CD4-positive, alpha-beta T cell treated with Interleukin-6 for 4 hours (primary cell): ENCODE measurements at places on chromosomes 5 and 9.
A peak's percentile ranks its signal among the peaks of the same experiment; 100 is the strongest.

- no peak for DNase-seq
These were observed 1.0 kb upstream of the MEF2C start for GRCh38 chr5:88883836-88884607.

- no peak for DNase-seq
These were observed 3.5 kb upstream of the SUSD3 start for GRCh38 chr9:93054758-93055704.

- DNase-seq, result no peak
These were observed 73.6 kb downstream of the ADRB2 start for GRCh38 chr5:148899993-148900392.

DNA sequence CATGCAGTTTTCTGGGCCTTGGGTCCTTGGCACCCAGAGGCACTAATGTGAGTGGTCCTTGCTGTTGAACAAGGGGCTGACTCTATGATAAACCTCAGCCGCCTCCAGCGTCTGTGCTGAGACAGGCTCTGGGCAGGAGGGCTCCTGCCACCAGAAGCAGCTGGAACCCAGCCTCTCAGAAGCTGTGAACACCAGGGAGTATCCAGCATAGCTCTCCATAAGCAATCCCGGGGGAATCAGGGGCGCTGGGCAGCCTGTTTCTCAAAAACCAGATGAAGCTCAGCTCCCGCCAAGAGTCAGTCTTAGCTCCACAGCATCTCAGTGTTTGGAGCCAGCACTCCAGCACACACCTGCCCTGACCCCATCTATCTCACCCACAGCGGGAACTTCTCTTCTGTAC, 170.2 kb downstream of the HSPA4 start:
- no peak for DNase-seq

DNA sequence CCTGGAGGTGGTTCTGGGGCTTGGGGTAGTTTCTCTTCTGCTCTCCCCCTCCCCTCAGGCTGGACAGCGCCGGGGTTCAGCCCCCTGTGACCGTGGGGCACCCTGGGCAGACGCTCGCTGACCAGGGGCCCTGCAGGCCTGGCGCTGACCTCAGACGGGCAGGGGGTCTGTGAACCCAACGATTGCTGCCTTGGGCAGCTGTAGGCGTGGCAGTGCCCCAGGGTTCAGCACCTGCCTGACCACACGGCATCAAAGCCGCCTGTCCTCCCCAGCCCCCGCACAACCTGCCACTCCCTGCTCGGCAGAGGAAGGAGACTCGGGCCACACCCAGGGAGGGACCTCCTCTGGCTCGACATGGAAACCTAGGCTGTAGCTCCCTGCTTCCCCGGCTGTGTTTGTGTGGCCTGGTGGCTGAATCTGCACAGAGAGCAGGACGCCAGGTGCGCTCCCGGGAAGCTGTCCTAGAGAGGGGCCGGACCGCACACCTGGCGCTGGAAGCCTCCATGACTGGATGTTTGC, 12.2 kb downstream of the LCN12 start:
- DNase-seq, result no peak

DNA sequence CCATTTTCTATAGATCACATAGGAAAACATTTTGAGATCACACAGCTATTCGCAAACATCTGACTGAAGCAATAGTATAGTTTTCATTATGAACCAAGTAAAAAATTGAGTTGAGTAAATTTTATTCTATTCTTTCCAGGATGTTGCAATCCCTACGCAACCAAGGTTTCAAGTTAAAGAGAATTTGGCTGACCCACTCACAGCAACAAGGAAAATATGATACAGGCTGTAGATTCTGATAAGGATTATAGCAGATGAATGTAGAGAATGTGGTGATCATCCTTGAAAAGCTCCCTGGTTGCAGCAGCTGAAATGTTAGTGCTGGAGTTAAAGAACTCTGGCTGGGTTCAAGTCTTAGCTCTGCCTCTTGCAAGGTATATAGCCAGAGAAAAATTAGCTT, 4.7 kb downstream of the ABCA1 start:
- DNase-seq, result no peak

- no peak for DNase-seq
These were observed 2.3 kb downstream of the COL27A1 start for GRCh38 chr9:114157516-114158176.

DNA sequence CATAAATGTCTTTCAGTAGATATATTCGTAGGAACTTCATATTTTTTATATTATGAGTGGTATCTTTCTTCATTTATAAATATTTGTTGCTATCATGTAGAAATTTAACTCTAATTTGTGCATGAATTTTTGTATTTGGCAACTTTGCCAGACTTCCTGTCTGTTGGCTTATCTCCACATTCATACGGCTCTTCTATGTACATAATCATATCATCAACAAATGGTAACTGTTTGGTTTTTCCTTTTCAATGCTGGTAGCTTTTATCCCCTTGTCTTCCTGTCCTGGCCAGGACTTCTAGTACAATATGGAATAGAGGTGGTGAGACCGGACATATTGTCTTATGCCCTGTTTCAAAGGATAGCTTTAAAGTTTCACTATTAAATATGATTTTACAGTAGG, 132.3 kb upstream of the COL5A1 start:
- no peak for DNase-seq

GRCh38 chr9:108412755-108413154, 443.0 kb downstream of the ACTL7B start:
- DNase-seq, result no peak

GRCh38 chr5:4614088-4614487, 526.0 kb upstream of the ADAMTS16 start:
- DNase-seq, result no peak

- no peak for DNase-seq
These were observed 56.9 kb upstream of the BARHL1 start for GRCh38 chr9:132525308-132526023.

DNA sequence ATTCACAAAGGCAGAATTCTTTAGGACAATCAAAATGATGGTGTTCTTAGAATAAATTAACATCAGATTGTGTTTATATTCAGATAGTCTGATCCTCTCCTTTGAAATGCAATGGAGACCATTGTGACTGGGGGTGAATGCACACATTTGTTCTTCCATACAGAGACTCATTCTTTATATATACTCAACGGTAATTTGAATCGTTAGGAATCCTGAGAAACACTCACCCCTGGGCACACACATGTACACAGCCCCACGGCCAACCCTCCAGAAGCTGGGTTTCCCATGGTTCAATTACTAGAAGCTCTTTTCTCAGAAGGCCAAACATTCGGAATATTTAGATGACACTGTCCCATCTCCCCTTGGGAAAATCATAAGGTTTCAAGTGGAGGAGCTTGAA, 57.5 kb upstream of the EPB41L4B start:
- no peak for DNase-seq

- DNase-seq, result no peak
These were observed 410.1 kb downstream of the MAT2B start for GRCh38 chr5:163915481-163915961.

- DNase-seq, result no peak
These were observed 28.4 kb downstream of the MTX3 start for GRCh38 chr5:79962575-79963222.

DNA sequence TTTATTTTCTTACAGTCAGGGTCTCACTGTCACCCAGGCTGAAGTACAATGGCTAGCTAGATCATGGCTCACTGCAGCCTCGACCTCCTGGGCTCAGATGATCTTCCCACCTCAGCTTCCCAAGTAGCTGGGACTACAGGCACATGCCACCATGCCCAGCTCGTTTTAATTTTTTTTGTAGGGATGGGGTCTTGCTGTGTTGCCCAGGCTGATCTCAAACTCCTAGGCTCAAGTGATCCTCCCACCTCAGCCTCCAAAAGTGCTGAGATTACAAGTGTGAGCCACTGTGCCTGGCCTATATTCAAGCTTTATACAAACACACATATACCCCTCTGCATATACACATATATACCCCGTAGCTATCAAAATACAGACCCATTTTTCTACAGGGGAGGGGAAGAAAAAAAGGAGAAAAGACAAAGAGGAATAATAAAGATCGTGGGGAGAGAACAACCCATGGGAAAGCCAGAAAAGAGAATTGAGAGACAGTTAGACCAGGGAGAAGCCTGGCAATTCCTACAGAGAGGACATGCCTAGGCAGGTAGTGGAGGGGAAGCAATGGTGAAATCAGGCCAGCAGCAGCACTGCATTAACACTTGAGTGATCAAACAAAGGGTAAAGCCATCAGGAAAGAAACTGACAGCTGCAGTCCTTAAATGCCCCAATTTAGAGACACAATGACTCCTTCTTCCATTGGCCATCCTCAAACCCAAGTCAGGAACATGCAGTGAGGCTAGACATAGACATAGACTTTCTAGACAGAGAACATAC, 102.7 kb downstream of the EFNA5 start:
- DNase-seq, result no peak

DNA sequence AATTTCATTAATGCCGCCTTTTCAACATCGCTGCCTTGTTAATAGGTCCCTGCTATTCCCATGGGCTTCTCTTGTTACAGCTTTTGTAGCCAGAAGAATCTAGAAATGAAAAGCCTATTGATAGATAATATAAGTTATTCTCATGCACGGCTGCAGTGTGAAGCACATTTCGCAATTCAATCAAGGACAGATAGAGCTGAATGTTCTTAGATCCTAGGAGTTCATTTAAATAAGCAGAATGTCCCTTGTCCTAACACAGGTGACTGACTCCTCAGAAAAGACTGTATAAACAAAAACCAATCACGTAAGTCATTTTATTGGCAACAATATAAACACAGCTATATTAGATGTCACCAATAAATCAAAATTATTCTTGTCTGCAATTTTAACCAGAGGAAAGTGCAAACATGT, 9.4 kb downstream of the GLIS3 start:
- DNase-seq, result no peak

DNA sequence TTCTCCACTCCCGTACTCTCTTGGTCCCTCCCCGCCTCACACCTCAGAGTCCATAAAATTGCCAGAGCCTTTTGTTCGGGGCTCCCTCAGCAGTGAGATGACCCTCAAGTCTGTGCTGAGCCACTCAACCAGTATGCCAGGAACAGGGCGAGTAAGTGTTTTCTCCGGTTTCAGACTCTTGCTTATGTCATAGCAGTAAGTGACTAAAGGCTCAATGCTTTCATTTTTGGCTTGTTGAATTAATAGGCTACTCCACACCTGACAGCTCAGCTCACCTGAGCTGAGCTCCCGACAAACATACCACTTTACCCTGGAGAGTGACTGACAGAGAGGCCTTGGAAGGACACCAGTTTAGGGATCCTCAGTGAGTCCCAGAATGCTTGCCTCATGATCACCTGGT, 30.5 kb downstream of the PCSK1 start:
- DNase-seq, result no peak

GRCh38 chr5:179264053-179264782, 81.0 kb downstream of the ADAMTS2 start:
- no peak for DNase-seq

DNA sequence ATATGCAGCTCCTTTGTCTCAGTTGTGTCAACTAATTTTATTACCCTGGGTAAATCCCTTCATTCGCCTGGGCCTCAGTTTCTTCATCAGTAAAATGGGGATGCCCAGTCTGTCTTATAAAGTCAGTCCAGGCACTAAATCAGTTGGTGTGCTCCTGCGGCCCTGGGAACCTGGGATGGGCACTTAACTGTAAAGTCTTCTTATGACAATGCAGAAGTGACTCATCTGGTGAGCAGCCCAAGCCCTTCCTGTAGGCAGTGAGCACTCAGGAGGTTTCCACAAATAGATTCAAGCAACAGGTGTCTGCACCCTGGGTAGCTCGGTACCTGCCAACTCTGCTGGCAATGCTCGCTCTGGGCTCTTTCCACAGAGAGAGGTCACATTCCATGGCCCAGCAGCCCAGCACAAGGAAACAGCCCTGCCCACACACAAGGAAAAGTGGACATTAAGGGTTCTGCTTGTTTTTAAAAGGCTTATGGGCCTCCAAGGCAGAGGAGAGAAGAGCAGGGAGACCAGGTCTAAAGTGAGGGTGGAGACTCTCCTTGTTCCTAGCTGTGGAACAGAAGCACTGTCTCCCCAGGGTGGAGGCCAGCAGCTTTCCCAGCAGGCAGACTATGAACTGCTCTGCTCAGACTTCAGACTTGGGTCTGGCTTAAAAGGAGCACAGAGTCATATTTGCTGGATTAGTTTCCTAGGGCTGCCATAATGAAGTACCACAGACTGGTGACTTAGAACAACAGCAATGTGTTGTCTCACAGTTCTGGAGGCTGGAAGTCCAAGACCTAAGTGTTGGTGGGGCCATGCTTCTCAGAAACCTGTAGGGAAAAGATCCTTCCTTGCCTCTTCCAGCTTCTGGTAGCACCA, 89.7 kb upstream of the ADRA1B start:
- no peak for DNase-seq

- peak; percentile 83 for DNase-seq
These were observed 137.1 kb upstream of the SLC24A2 start for GRCh38 chr9:19925674-19926503.

DNA sequence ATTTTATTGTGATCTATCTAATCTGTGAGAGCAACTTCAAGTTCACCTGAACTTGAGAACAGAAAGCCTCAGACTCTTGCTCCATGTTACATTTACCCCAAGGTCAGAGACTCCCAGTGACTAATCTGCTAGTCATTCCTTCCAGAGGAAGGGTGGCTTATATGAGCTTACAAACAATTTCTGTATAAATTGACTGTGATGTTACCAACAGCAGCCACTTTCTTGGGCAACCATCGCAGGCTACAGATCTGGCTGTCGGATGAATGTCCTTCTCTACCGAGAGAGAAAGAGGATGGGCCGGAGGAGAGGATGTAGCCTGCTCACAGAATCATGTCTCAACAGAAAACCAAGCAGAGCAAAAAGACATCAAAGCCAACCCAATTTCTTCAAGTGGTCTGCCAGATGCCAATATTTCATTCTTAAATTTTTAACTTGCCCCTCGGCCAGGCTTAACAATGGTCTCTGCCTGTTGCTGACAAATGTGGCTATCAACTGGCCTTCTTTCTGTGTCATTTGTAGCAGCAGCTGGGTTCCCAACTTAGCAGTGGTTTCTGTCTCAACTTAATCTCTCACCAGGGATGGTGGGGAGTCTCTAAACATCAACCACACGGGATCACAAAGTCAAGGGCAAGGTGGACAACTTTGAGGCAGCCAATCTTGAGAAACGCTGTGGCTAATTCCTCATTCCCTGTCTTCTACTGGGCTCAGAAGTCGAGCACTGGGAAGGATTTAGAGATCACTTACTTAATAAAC, 81.3 kb downstream of the RAPGEF1 start:
- peak; percentile 49 for DNase-seq

- DNase-seq, result no peak
These were observed 103.0 kb upstream of the CTSL start for GRCh38 chr9:87622923-87623322.

- no peak for DNase-seq
These were observed 72.2 kb upstream of the IL6ST start for GRCh38 chr5:56066931-56067450.

GRCh38 chr9:127166651-127167524, 44.5 kb upstream of the ANGPTL2 start:
- peak; percentile 21 for DNase-seq

DNA sequence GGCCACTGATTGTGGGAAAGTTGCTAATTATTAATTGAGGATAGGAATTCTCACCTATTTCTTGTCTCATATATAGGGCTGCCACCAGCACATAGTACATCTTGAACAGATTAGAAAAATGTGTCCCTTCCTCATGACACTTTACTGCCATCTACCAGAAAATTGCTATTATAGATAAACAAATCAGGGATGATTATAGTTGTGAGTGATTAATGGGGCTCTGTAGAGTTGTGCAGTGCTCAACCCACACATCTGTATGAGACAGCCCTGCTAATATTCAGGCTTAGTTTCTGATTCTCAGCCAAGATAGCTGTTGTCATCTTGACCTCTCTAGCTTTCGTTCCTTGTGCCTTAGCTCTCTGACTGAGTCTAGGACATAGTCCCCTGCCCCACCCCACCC, 373.3 kb downstream of the TLE4 start:
- DNase-seq, result no peak

- no peak for DNase-seq
These were observed 23.0 kb downstream of the C1QTNF2 start for GRCh38 chr5:160347448-160347847.
